ENCODE measurements at places on chromosomes 5 and 9.

DNA sequence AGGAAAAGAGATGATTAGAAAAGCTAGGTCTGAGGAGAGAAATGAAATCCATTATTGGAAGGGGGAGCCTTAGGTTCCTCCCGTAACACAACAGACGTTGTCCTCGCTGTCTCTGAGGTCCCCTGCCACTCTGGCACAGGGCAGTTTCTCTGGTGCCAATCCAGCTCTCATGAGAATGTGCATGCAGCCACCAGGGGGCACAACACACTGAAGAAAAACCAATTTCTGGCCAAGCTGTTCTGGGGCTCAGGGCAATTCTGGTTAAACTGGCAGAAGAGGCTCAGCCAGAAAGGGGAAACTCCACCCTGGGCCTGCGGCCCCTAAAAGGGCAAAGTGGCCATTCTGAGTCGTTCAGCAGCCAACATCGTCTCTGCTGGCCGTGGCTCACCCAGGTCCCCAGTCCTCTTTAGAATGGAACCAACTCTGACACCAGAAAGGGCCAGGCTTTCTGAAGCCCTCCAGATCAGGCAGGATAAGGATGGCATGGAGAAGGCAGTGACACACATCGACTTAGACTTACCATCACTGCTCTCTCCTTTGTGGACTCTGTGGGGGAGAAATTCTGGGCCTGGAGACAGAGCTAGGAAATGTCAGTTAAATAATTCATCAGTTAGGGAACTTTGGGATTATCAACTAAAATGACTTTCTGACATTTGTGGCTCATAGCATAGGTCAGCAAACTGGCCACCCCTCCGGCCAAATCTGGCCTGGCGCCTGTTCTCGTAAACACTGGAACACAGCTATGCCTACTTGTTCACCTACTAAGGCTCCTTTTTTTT lies 58.5 kb upstream of the GOLPH3 start:
- peak; percentile 89 for DNase-seq

DNA sequence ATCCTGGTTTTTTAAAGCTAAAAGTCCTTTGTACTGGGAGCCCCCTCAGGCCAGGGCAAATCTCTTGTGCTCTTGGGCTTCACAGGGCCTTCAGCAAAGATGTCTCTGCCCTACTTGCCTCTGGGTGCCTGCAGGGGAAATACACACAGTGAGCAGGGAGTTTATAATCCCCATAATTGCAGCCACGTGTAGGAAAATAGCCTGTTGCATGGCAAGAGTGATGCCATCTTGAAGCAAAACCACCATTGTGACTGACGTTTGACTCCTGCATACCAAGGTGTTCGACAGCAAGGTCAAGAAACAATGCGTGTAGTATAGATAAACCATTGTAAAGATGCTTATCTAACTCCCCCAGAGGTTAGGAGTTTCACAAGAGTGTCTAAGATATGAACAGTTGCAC lies 11.4 kb upstream of the IL3 start:
- no peak for DNase-seq

- DNase-seq = no peak
Observed at GRCh38 chr9:131744720-131745201, 4.9 kb upstream of the RAPGEF1 start.

DNA sequence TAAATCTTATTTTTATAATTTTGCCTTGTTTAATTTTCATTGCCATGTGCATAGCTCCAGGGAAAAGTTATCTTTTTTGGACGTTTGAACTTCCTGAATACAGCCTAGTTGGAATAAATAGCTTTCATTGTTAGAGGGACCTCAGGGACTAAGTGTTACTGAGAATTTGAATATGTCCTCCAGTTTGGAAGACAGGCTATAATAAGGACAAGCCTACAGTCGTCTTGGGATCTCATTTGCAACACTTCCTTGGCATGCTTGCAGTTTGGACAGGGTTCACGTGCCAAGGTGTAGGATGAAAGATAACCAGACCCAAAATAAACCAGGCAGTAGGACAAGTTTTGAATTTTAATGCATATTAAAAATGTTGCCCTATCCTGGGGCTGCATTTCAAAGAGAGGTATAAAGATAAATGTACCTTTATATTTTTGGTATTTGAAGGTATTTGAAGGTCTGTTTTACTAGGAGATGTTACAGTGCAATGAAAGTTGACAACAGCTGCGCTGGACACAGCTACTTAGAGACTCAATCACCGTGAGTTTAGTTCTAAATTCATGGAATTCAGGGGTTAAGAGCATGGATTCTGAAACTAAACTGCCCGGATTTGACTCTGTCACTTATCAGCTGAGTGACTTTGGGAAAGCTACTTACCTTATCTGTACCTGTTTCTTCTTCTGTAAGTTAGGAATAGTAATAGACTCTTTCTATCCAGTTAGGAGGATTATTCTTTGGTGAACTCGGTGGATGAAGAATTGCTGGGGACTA lies 134.1 kb downstream of the ACTBL2 start:
- no peak for DNase-seq

GRCh38 chr9:134854541-134854981 lies 26.0 kb upstream of the FCN2 start:
- no peak for DNase-seq

All from NAMALWA (cell line).